ENCODE measurements at places on chromosomes 5 and 9.

DNA sequence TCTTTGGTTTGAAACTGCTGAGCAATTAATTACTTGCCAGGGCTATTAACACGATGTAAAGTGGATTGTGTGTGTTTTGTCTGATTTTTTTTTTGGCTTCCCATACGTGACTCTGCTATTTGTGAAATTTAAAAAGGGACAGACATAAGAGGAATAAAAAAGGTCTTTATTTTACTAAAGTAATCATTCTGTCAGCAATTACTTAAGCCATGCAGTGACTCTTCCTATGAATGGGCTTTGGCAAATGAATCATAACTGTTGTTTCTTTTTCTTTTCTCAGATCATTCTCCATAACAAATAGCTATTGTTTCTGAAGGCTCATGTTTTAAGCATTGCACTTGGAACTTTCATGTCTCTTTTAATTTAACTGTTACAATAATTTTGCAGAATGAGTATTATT, 461.3 kb upstream of the RORB start:
- no peak for DNase-seq

- no peak for DNase-seq
Observed at GRCh38 chr9:69168709-69169217, 5.3 kb upstream of the TJP2 start.

DNA sequence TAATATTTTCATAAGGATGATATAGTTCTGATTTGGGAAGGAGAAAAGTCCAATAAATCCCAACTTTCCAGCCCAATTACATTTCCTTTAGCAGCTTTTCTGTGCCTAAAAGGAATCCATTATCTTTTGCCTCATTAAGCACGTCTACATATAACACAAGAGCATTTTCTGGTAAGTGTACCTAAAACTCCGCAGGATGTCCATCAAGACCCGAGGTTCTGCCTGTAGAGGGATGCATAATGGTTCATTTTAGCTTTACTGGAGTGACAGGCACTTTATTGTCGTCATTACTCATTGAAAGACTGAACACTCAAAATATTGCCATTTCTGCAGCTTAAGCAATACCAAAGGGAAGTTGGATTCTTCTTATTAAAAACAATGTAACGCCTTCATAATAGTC, 669.0 kb downstream of the PRELID2 start:
- no peak for DNase-seq

DNA sequence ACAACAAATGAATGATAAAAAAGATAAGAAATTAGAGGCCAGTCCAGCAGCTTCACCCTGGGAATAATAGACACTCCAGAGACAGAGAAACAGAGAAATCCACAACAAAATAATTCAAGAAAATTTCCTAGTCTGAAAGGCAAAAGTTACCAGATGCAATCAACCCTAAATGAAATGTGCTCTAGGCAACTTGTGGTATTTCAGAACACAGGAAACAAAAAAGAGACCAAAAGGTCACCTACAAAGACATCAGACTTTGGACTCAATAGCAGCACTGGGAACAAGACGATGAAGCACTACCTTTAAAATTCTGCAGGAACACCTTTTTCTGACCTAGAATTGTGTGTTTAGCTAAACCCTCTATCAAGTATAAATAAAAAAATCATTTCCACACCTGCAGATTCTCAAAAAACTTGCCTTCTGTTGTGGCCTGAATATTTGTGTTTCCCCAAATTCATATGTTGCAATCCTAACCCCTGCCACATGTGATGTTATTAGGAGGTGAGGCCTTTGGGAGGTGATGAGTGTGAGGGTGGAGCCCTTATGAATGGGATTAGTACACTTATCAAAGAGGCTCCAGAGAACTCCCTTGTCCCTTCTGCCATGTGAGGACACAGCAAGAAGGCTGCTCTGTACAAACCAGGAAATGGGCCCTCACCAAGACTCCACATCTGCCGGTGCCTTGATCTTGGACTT, 5.9 kb upstream of the MAPK9 start:
- DNase-seq: no peak

- DNase-seq: peak; percentile 16
Observed at GRCh38 chr5:171418316-171418981, 998 bp upstream of the FGF18 start.

GRCh38 chr5:79236970-79237739, 1.2 kb downstream of the JMY start:
- DNase-seq: peak; percentile 10

DNA sequence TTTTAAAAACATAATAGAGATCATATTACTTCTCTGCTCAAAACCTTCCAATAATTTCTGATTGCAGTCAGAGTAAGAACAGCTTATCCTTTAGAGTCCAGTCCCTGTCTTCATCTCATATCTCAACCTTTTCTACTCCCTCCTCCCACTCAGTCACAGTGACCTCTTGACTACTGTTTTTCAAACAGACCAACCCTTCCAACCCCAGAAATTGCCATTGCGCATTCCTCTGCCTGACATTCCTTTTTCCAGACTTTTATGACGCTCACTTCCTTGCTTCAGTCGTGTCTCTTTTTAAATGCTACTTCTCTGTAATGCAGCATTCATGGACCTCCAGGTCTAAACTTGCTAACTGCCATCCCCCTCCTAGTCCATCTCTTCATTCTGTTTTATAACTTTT, 800.5 kb downstream of the BRINP1 start:
- no peak for DNase-seq

- DNase-seq: no peak
Observed at GRCh38 chr5:142981886-142982820, 212.0 kb downstream of the ARHGAP26 start.

DNA sequence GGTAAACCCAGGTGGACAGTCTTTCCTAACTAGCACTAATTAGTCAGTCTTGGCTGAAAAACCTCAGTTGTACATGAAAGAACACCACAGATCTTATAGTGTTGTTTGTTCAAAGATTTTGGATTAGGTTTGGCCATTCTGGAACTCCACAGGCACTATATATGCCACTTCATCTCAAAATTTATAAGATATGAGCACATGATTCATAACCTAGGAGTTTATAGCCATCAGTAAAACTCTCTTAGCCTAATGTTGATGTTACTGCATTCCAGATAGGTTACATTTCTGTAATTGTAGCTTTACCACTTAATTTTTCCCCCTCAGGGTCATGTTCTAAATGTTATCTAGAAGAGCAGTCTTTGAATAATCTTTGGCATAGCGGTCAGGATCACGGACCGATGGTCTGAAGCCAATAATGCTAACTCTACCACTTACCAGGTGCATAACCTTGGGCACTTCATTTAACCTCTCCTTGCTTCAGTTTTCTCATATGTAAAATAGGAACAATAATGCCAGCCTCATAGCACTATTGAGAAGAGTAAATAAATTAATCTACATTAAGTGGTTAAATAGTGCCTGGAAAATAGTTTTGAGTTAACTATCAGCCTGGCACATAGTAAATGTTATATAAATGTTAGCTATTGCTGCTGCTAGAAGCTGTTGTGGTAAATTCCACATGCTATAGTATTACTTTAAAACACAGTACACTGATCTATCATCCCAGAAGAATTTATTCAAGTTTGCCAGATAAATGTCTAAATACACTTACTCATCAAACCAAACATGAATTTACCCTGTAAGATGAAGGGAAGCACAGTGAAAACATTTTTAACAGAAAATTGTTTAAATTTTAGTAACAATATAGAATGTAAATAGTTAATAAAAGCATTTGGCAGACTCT, 743.9 kb downstream of the NR2F1-AS1 start:
- DNase-seq: no peak

GRCh38 chr9:79674052-79674777, 102.5 kb downstream of the TLE4 start:
- DNase-seq: no peak

- DNase-seq: no peak
Observed at GRCh38 chr9:87611776-87612175, 114.1 kb downstream of the DAPK1 start.

GRCh38 chr5:139812836-139813805, 17.5 kb downstream of the PSD2 start:
- no peak for DNase-seq

DNA sequence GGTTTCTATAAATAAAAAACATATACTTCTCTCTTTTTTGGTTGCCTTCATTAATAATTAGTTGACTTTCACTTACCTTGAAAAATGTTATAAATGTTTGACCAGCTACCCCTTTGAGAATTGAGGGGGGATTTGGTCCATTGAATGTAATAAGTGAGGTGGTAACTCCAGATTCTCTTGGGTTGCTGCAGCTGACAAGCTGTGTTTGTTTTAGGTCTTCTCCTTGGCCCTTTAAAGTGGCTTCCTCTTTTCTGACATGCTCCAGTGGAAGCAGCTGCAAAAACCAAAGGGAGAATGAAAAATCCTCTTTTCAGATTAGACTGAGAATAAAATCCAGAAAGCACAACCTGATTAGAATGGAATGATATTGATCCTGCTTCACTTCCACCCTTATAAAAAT, 410.5 kb downstream of the TMEM38B start:
- DNase-seq: no peak

DNA sequence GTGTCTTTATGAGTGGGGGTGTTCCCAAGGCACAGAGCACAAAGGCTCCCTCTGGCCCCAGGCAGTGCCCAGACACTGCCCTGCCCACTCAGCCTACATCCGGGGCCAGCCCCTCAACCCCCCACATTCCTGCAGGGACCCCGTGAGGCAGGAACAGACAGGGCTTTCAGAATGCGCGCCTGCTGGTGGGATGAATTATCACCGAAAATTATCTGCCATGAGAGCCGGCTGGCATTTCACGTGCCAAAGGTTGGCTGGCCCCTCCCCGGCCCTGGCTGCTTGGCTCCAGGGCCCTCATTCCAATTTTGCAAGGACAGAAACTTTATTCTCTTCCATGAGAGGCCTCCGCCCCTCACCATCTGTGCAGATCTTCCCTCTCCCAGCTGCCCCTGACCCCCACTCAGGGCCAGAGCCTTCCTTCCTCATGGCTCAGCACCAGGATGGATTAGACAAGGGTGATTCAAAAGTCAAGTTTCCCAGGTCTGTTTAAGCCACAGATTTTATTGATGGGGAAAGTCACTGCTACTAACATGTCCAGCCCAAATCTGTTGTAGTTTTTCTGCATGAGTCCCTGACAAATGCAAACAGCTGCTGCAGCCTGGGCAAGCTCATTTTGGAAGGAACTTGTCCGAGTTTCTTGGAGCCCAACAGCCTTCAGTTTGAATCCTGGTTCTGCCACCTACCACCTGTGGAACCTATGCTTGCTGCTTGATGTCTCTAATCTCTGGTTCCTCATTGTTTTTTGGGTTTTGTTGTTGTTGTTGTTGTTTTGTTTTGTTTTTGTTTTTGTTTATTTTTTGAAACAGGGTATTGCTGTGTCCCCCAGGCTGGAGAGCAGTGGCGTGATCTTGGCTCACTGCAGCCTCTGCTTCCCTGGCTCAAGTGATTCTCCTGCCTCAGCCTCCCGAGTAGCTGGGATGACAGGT, 32.3 kb upstream of the WDR38 start:
- DNase-seq: no peak

Data from NCI-H1092 (cell line).